ENCODE measurements at places on chromosomes 4 and X.

DNA sequence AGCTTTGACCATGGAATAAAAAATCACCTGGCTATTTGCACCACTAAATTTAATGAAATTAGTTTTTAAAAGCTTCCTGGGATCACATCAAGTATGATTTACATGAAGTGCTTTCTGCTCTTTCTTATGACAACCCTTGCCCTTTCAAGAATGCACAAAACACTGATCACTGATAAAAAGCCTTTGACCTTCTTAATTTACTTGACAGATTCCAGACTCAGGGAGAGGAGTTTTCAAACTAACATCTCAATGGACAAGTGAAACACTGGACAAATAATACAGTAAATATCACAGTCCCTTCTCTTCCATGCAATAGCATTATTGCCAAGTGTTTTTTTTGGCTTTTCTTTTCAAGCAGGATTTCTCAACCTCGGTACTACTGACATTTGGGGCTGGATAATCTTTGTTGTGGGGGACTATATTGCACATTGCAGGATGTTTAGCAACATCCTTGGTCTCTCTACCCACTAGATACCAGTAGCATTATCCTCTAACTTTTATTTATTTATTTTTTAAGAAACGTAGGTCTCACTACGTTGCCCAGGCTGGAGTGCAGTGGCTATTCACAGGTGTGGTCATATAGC lies 86.3 kb downstream of the ZNF827 start:
- DNase-seq = no peak

DNA sequence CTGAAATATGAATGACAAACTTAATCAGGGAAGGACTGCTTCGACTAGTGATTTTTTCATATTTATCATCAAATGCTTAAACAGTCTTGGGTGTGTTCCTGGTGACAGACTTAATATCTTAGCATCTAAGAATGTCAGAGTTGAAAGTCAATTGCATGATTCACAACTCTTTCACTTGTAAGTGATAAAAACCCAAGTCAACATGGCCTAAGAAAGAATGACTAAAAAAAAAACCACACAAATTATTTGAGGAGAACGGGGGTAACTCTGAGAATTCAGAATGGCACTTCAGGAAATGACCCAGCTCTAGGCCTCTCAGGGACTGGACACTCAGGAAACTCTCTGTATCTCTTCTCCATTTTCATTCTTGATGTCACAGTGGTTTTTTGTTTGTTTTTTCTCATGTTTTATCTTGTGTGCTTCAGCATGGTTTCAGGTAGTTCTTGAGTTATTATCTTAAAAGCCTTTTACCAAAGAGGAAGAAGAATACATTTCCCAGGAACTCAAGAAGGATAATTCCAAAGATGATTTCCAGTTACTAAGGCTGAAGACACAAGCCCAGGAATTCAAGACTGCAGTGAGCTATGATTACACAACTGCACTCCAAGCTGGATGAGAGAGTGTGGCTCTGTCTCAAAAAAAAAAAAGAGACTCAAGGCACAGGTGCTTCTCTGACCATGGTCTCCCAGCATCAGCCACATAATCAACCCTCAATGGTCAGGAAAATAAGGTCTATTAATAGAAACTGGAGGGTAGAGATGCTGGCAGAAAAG lies 1697.8 kb upstream of the IGFBP7 start:
- DNase-seq = no peak

DNA sequence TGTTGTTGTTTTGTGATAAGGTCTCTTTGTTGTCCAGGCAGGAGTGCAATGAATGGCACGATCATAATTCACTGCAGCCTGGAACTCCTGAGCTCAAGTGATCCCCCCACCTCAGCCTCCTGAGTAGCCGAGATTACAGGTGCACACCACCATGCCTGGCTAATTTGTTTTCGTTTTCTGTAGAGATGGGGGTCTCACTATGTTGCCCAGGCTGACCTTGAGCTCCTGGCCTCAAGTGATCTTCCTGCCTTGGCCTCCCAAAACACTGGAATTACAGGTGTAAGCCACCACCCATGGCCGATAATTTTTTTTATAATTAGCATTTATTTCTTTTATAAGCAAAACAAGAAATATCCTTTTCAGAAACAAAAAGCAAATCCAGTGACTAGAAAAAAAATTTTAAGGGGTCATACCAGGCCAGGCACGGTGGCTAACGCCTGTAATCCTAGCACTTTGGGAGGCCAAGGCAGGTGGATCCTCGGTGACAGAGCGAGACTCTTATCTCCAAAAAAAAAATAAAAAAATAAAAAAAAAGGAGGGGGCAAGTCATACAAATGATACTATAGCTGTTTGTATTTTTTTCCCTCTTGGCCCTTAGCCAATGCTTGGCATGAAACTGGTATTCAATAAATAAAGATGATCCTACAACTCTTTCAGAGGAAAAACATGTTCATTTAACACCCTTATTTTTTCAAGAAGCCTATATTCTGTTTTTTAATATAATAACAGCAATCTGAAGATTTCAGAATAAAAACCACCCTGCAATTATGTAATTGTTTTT lies 3.4 kb downstream of the PLAC8 start:
- no peak for DNase-seq

DNA sequence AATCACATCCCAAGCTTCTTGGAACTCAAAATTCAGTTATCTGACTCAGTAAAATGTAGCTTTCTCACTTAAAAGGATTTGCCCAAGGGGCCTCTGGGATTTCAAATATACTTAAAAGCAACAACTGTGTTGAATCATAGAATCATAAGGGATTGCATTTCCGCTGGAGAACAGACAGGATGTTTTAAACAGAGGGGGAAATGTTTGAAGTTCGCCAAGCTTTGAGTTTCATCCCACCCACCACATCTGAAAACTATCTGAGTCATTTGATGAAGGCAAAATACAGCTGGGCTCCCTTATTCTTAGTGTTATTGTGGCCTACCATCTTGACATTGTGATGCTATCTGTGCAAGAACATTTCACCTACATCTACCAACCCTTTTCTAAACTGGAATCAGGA lies 73.5 kb downstream of the PPP1R2C start:
- DNase-seq = no peak

DNA sequence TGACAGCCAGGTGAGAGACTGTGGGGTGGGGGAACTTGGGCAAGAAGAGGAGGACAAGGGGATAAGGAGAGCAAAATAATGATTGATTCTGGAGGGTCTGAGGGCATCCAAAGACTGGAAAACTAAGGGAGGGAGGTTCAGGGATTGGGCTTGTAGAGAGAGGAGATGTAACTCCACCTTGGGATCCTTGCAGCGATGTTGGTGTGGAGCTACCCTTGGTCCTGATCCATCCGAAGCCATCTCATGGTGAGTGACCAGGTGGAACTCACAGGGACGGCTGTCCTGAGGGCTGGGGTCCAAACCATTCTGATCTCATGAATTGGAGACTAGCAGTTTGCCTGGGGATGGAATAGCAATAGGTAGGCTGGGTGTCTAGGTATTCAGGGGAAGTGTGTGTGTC lies 1.4 kb upstream of the RAB41 start:
- no peak for DNase-seq

GRCh38 chr4:117084866-117085701 lies at the start of gene TRAM1L1:
TSS of gene TRAM1L1 (minus strand) at chr4:117085576. CDS start at chr4:117085393, 183 bp downstream.
- DNase-seq = no peak

DNA sequence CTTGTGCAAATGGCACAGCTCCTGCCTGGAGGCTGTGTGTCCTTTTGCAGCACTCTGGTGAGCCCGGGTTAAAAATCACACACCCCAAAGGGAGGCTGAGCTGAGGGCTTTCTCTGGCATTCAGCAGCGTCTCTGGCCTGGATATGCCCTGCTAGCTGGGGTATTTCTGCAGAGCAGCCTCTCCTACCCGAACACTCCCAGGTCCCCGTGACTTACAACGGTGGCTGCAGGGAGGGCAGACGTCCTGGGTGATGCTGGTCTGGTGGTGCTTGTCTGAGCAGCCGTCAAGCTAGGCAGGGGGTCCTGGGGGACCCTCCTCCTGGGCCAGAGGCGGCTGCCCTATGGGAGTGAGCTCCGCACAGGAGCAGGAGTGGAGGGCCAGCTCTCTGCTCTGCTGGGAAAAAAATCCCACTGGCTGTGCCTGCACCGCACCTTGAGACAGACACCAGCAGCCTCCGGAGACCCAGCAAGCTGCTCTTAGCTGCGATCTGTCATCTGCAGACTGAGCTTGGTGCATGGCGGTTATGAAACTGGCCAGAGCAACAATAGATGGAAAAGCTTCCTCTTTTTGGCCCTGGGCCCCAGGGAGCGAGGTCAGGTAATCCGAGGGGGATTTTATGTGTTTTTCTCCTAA lies 41.3 kb upstream of the ASMTL start:
- DNase-seq = no peak

- no peak for DNase-seq
Measured at GRCh38 chr4:147542229-147542990, 61.5 kb downstream of the EDNRA start.

All from NCI-H1436 treated with DMSO at 0.1 percent for 48 hours (cell line).